ENCODE measurements at places on chromosomes 7 and 10.

DNA sequence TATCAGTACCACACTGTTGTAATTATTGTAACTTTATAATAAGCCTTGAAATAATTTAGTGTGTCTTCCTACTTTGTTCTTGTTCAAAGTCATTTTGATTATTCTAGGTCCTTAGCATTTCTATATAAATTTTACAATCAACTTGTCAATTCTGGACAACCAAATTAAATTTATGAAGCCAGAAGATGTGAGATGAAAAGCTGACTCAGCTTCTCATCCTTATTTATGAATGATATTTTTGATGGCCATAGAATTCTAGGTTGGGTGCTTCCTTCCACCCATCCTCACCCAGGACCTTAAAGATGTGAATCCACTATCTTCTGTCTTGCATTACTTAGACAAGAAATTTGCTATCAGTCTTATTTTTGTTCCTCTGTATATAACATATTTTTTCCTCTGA, 261.1 kb downstream of the GFRA1 start:
- DNase-seq, result no peak

- DNase-seq, result no peak
These were observed 16.2 kb downstream of the CEP55 start for GRCh38 chr10:93512565-93512964.

DNA sequence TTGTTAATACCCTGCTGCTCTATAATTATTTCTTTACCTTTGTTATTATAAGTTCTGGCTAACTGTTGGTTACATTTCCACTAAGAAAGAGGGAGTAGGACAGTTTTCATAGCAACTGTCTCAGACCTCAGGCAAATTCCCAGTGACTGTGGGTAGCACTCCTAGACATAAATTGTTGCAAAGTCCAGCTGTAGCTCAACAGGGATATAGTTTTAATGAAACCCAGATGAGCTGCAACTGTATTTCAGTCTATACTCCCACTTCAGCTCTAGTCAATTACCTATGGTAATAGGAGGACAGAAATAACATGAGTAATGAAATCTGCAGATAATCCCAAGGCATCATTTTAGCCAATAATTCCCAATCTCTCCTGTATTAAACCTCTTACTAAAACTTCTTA, 103.0 kb upstream of the SEMA3A start:
- no peak for DNase-seq

DNA sequence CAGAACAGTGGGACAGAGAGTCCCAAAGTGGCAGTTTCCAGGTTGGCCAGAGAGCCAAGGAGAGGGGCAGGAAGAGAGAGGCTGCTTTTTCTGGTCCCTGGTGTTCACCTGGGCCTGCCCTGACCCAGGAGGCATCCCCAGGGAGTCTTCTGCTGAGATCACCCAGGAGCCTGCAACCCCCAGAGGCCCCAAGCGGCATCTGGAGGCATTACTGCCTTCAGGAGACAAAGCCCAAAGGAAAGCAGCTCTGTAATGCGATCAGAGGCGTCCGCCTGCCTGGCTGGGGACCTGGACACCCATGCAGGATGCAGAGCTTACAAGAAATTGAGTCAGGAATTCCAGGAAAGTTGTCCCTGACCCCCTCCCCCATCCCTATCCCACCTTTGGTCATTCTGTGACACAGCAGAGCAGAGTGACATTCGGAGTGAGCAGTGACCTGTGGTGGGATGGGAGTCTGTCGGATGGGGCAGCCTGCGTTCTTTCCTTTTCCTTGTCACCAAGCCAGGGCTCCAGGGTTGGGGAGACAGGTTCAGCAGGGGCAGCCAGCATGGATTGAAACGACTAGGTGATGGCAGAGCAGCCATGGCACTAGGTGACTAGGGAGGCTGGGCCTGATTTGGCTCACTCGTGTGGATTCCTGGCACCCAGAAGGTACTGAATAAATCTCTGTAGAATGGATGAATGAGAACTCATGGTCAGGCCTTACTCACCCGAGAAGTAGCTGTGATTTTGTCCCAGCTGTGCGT, 10.4 kb downstream of the UNC5B start:
- DNase-seq, result no peak

DNA sequence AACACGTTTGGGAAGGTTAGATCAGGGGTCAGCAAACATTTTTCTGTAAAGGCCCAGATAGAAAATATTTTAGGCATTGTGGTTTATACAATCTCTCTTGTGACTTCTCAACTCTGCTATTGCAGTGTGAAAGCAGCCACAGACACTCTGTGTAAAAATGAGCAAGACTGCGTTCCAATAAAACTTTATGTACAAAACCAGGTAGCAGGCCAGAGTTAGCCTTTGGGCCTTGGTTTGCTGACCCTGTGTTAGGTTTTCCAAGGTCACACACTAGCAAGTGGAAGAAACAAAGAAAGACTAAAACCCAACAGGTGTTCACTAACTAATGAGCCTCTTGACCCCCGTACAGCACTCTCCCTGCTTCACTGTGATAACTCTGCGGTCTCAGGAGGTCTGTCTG, 14.9 kb upstream of the PAXIP1 start:
- DNase-seq, result no peak

DNA sequence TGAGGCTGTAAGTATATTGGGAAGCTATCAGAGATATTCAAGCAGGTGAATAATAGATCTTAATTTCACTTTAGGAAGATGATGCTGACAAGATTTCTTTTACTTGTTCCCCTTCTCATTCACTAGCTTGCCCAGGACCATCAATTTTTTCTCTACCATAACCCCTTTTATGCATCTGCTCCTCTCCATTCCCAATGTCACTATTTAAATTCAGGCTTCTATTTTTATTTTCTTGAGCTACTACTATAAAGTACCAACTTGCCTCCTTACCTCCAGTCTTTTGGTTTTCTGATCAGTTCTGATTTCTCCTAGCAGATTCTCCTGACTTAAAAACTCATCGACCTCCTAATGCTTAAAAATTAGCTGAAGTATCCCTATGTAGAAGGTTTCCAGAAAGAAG, 97.7 kb upstream of the SMIM30 start:
- DNase-seq, result no peak

DNA sequence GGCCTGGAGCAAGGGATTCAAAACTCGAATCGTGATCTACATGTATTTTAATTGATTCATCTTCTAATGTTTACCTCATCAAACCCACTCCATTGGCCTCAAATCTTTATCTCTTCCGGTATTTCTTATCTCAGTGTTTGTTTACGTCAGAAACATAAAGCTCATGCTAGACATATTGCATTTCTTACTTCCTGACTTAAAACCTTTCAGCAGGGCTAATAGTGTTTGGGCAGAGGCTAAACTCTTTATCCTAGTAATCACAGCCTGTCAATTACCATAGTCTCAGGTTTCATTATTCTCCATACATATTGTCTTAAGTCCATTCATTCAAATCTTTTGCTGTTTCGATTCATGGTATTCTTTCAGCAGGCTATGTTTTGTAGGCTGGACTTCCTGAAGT, 81.3 kb upstream of the AGR3 start:
- no peak for DNase-seq

DNA sequence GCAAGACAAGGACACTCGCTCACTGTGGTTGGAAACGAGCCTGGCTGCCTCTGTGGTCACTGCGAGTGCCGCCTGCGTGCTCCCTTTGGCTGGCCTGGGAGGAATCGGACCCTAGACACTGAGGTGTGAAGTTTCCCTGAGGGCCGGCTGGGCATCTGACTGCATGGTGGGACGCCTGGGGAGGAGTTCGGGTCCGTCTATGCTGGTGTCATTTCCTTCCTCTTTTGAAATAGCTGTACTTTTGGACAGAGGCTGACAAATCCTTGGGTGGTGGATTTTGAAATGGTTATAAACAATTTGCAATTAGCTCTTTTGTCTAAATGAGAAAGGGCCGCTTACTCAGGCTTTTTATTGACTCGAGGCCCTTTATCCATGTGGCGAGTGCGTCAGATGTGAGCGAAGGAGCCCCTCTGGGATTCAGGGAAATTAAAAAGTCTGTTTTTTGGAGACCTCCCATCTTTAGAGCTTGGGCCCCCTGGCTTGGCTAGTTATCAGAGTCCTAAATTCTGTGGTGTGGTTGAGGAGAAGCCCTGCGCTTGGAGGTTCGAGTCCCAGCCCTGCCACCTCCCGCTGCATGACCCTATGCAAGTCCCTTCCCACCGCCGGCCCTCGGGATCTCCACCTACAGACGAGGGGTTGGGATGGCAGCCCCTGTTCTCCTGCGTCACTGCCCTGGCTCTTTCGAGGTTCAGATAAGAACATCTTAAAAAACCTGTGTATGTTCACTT, 147.1 kb downstream of the RGS10 start:
- DNase-seq, result no peak

DNA sequence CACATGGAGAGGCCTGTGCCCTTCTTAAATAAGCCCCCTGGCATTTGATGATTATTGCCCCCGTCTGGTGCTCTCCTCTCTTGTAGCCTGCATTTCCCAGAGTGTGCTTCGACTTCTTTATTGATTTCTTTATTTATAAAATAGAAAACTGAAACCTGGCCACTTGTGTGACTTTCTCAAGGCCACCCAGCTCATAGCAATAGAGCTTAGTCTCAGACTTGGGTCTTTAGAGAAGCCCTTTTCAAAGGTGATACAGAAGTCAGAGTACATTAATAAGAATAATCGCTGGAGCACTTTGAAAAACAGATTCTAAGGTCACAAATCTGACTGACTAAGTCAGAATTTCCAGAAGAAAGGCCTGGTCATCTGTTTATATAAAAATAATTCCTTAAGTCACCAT, 86.6 kb downstream of the NOC3L start:
- no peak for DNase-seq

DNA sequence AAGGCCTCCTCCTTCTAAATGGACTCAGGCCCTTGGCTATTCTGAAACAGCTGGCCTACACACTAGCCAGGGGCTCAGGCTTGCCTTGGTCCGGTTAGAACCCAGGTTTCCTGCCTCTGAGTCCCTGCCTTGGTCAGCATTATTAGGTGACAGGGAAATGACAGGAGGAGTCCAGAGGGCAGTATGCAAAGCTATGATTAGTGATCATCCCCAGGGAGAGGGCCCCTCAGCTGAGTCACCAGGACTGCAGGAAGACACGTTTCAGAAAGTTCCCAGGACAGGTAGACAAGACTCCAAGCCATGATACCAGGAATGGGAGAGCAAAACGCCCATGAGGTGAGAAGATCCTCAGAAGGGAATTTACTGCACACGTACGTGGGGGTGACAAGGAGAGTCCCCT, 301.1 kb upstream of the COBL start:
- no peak for DNase-seq

- DNase-seq, result peak; percentile 66
These were observed 7.0 kb downstream of the CALY start for GRCh38 chr10:133329491-133330202.

GRCh38 chr10:33265621-33266020, 68.8 kb downstream of the NRP1 start:
- DNase-seq, result no peak

DNA sequence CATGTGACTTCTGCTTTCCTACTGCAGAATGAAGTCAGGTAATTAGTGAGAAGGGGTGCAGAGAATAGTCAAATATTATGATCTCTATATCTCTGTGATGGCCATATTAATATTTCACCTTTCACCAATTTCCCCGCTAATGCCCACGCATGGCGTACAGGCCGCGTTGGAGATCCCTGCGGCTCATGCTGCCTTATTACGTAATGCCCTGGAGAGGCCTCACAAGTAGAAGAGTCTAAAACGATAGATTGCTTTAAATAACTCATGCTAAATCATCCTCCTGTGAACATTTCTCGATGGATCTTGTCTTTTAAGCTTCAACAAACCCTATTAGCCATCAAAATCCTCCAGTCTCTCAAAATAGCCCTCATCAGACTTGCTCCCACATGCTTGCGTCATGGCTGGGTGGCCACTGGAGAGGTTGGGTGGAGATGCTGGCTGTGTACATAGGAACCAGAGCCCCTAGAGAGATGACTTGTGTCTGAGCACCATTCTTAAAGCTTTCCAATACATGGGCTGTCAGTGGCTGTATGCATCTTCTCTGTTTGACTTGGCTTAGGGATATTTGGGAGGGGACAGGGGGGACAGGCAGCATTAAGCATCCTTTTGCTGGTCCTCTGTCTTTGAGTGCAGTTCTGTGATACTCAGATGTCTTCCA, 79.5 kb upstream of the INSYN2A start:
- DNase-seq, result peak; percentile 25

- no peak for DNase-seq
These were observed 2.4 kb downstream of the PWWP2B start for GRCh38 chr10:132399117-132400035.

- DNase-seq, result no peak
These were observed 166.0 kb downstream of the TAX1BP1 start for GRCh38 chr7:27905951-27906350.

DNA sequence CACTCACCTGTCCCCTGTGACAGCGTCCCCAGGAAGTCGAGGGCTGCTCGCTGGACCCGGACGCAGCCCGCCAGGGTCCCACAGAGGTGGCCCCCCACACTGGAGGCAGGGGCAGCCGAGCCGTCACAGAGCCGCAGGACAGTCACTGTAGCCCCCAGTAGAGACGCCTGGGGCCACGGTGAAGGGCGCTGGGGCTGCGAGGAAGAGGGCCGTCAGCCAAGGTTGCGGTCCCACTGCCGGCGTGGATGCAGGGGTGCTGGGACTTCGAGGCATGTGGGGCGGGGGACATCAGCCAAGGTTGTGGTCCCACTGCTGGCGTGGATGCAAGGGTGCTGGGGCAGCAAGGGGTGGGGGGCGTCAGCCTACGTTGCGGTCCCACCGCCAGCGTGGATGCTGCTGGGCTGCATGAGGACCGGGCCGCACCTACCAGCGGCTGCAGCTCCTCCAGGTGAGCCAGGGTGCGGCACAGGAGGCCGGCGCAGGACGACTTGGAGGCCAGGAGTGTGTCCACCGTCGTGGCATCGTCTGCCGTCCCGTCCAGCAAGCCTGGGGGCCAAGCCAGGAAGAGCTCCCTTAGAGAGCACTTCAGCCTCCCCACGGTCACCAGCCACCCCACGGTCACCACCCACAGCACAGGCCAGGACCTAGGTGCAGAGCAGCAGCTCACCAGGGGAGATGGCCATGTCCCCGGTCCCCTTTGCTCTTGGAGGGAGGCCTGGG, 13.9 kb downstream of the BRAT1 start:
- no peak for DNase-seq

DNA sequence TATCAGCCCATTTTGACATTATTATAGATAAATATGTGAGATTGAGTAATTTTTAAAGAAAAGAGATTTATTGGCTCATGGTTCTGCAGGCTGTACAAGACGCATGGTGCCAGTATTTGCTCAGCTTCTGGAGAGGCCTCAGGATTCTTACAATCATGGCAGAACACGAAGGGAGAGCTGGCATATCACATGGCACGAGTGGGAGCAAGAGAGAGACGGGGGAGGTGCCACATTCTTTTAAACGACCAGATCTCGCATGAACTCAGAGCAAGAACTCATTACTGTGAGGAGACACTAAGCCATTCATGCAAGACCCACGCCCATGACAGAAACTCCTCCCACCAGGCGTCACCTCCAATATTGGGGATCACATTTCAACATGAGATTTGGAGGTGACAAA, 40.1 kb upstream of the ZNF488 start:
- no peak for DNase-seq

- DNase-seq, result peak; percentile 96
These were observed 29.8 kb upstream of the GNA12 start for GRCh38 chr7:2873686-2874551.

- DNase-seq, result no peak
These were observed 220.3 kb upstream of the STK17A start for GRCh38 chr7:43362652-43363034.

Data from Caki2 (cell line).